ENCODE measurements at places on chromosomes 6 and 20.

DNA sequence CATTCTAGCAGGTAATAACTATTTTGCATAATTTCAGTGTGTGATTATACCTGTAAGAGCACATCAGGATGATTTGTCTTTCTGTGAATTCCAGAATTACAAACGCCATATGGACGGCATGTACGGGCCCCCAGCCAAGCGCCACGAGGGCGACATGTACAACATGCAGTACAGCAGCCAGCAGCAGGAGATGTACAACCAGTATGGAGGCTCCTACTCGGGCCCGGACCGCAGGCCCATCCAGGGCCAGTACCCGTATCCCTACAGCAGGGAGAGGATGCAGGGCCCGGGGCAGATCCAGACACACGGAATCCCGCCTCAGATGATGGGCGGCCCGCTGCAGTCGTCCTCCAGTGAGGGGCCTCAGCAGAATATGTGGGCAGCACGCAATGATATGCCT lies 122.7 kb downstream of the TMEM242 start:
- DNase-seq, result no peak

- DNase-seq, result no peak
These were observed 126.7 kb upstream of the NOX3 start for GRCh38 chr6:155582016-155582991.

- peak; percentile 39 for DNase-seq
These were observed 41.7 kb downstream of the TMEM242 start for GRCh38 chr6:157281570-157281969.

DNA sequence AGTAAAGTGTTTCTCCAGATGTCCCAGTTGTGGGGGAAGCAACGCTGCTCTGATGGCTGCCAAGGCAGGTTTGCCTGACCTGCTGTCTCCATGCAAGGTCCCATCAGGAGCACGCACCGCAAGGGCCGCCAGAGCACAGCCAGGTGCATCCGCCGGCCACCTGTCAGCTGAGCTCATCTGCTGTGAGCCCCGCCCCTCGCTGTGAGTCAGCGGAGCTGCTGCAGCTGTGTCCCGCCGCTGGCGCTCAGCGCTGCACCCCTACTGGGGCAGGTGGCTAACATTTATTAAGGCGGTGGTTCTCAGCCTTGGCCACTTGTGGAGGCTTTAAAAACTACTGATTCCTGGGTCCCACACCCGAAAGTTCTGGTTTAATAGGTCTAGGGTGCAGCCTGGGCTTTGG lies 225.7 kb downstream of the UST start:
- no peak for DNase-seq

DNA sequence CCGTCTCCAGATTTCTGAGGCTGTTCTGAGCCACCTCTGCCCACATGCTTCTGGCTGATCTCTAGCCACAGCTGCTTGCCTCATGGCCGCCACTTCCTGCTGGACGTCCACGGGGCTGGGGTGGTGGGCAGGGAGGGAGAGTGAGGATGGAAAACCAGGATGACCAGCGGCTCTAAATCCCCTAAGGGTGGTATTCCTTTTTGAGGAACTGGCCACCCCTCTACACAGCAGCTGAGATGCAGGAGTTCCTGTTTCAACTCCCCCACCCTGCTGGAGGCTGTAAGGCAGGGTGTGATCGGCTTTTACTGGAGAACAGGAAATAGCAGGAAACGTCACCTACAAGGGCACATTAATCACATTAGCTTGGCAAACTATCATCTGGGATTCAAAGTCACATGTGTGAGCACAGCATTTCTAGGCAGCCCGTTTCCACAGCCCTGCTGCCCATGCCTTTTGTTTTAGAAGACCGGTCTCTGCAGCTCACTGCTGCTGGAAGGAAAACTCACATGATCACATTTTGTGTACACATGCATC lies 181.6 kb upstream of the ECI2 start:
- DNase-seq, result peak; percentile 88

- peak; percentile 82 for DNase-seq
These were observed 48.1 kb downstream of the MCUR1 start for GRCh38 chr6:13766201-13766634.

DNA sequence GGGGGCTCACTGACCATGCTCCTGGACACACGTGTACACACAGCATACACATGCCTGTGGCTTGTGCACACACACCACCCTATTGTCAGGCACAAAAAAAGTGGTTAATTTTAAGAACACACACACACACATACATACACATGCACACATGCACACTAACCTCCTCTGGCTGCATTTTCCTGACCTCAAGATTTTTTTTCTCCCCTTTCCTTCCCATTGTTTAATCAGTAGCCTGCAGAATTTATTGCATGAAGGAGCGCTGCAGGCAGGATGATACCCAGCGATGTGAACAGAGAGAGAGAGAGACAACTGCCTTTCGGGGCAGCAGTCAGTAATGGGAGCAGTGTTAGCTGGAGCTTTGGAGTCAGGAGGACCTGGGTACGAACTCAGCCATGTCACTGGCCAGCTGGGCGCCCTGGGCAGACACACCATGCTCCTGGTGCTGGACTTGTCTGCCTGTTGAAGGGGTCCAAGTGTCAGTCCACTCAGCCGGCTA lies 990 bp upstream of the TRAF3IP2 start:
- DNase-seq, result peak; percentile 56

- no peak for DNase-seq
These were observed 251.2 kb upstream of the MOCS1 start for GRCh38 chr6:40185486-40185885.

All from KBM-7 (cell line).